ENCODE measurements at places on chromosomes 13 and 19. TPM values are rescaled to one million over a fixed set of nuclear protein-coding genes. Genes with fewer than 3 reads are reported as not detected.
A peak's percentile ranks its signal among the peaks of the same experiment; 100 is the strongest.

TJP3 gene
- 16.4 TPM for total RNA-seq

ZNF491 gene
- 1.00 TPM for total RNA-seq

GRCh38 chr19:55098716-55099556 is 18.5 kb downstream of the PPP1R12C start:
- DNase-seq = peak; percentile 50
- no peaks in the 10 kb centered on the region for H3K4me1 ChIP-seq
- H3K27me3 ChIP-seq = no peaks in the 10 kb centered on the region

POSTN gene
- 0.55 TPM for total RNA-seq

TTC9B gene
- not detected for total RNA-seq

DNA sequence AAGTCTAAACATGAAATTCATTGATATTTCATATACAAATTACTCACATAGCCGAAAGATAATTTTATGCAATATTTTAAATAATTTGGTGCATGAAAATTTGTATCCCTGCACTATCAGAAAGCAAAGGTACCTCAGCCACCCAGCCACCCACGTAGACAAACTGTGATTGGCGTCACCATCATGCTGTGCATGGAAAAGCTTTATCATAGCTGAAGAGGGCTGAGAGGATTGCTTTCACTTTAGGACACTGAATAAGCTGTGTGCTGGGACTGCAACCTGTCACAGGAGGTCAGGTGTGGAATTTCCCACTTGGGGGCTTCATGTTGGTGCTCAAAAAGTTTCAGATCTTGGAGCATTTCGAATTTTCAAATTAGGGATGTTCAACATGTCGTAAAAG is 96.3 kb downstream of the MYCBP2 start:
- H3K4me3 ChIP-seq = no peak overlapping the region
- no peak for DNase-seq
- H3K36me3 ChIP-seq = no peaks in the 10 kb centered on the region
- H3K27ac ChIP-seq = no peak overlapping the region
- no peaks in the 10 kb centered on the region for H3K4me1 ChIP-seq

- no peaks in the 10 kb centered on the region for H3K36me3 ChIP-seq
- no peaks in the 10 kb centered on the region for H3K4me1 ChIP-seq
- H3K27me3 ChIP-seq = no peaks in the 10 kb centered on the region
- no peak overlapping the region for H3K27ac ChIP-seq
- no peak for DNase-seq
- no peak overlapping the region for H3K4me3 ChIP-seq
Observed at GRCh38 chr13:51276636-51277035, 54.4 kb downstream of the FAM124A start.

DHRS12 gene
- total RNA-seq = 10.2 TPM

DNA sequence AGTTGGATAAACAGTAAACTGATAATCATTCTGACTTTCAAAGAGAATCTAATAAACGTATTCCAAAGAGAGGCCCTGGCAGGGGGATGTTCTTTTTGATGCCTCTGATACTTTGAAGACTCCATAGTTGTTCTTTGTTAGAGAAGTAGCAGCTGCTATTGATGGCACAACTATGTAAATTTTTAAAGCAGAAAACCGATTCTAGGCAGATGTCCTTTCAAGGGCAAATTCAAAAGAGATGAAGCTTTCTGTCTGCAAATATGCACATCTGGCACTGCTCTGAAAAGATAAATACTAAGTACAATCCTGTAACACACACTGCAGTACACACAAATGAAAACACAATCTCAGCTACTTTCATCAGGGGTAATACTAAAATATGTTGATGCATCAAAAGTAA is 250.1 kb downstream of the VWA8 start:
- H3K27me3 ChIP-seq = no peaks in the 10 kb centered on the region
- H3K4me3 ChIP-seq = no peak overlapping the region
- no peak for DNase-seq
- peaks cover 8% of the 10 kb centered on the region for H3K4me1 ChIP-seq

DNA sequence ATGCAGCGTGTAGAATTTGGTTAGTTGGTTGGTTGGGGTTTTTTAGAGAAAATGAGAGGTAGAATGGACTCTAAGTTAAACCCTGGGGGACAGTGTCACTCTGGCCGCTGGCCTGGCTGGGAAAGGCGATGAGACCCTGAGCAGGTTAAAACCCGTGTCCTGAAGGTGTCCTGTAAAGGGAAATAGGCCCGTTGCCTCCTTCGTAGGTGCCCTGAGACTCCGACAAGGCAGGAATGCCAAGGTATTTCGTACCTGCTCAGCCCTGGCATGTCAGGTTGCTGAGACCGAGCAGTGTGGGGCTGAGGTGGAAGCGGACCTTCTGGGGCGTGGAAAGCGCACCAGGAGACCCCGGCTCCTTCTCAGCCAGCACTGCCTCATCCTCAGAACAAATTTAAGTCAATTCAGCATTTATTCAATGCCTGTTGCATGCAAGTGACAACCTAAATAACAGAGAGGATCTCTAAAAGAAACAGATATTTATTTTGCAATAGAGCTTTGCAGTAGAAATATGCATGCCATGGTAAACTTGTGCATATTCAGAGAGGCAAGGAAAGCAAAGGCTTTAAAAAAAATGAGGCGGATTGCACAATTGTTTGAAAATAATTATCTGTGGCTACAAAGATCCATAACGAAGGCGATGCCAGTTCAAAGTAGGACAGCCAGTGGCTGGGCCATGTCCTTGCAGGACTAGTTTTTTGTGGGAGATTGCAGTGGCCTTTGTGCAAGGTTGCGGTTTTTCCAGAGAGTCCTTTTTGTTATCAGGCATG is 1.4 kb upstream of the RAB20 start:
- no peaks in the 10 kb centered on the region for H3K4me1 ChIP-seq
- peak overlapping the region; percentile 96 for H3K4me3 ChIP-seq
- DNase-seq = peak; percentile 74
- H3K36me3 ChIP-seq = no peaks in the 10 kb centered on the region
- peak overlapping the region; percentile 90 for H3K27ac ChIP-seq
- H3K27me3 ChIP-seq = no peaks in the 10 kb centered on the region

FLT1 gene
- total RNA-seq = 10.6 TPM

- H3K27me3 ChIP-seq = no peaks in the 10 kb centered on the region
- no peak overlapping the region for H3K27ac ChIP-seq
- DNase-seq = no peak
- no peaks in the 10 kb centered on the region for H3K36me3 ChIP-seq
- H3K4me1 ChIP-seq = no peaks in the 10 kb centered on the region
- H3K4me3 ChIP-seq = no peak overlapping the region
Observed at GRCh38 chr13:89375839-89376238, 1704.7 kb downstream of the SLITRK5 start.

DNA sequence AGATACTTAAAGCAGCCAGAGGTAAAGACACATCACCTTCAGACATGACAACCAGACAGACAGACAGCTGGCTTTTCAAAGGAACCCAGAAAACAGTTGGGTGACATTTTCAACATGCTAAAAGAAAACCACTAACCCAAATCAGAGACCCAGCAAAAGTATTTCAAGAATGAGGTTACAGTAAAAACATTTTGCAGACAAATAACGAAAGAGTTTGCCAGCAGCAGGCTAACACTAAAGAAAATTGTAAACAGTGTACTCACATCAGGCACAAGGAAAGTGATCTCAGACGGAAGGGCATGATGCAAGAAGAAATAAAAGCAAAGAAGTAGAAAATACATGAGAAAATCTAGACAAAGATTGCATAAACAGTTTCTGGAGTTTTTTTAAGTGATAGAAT is 46.4 kb downstream of the AP1M1 start:
- no peak overlapping the region for H3K27ac ChIP-seq
- H3K36me3 ChIP-seq = no peaks in the 10 kb centered on the region
- H3K27me3 ChIP-seq = no peaks in the 10 kb centered on the region

DNA sequence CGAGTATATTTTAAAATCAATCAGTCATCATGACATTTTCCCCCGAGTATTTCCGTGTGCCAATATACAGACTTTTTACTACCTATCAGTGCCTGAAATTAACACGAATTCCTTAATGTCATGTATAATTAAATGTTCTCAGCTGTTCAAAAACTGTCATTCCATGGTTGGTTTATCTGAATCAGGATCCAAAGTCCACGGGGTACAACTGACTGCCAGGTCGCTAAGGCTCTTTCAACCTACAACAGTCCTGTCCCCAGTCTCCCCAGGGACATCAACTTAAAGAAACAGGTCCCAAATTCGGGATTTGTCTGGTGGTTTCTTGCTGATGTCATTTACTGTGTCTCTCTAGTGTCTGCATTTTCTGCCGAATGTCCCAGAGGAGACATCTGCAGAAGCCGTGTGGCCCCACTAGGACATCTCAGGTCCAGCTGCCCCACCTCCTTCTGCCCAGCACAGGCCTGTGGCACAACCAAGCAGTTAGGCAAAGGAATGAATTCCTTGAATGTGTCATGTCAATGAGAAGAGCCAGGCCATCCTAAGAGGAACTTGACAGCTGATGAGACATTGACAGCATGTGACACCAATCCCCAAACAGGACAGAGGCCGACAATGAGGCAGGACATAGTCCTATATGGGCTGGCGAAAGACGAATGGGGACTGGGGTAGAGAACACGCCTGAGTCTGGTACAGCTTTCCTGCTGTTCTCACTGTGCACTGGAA is 109.5 kb downstream of the STK24 start:
- H3K27me3 ChIP-seq = no peaks in the 10 kb centered on the region
- H3K4me1 ChIP-seq = peaks cover 25% of the 10 kb centered on the region
- DNase-seq = no peak
- H3K4me3 ChIP-seq = no peak overlapping the region
- peaks cover 6% of the 10 kb centered on the region for H3K36me3 ChIP-seq

ZNF441 gene
- total RNA-seq = 4.4 TPM

CA11 gene
- 0.71 TPM for total RNA-seq

GPR108 gene
- 41.7 TPM for total RNA-seq

GRCh38 chr13:56924401-56924800 is 216.3 kb upstream of the PRR20A start:
- H3K4me1 ChIP-seq = no peaks in the 10 kb centered on the region
- H3K36me3 ChIP-seq = no peaks in the 10 kb centered on the region
- no peak overlapping the region for H3K4me3 ChIP-seq

DNA sequence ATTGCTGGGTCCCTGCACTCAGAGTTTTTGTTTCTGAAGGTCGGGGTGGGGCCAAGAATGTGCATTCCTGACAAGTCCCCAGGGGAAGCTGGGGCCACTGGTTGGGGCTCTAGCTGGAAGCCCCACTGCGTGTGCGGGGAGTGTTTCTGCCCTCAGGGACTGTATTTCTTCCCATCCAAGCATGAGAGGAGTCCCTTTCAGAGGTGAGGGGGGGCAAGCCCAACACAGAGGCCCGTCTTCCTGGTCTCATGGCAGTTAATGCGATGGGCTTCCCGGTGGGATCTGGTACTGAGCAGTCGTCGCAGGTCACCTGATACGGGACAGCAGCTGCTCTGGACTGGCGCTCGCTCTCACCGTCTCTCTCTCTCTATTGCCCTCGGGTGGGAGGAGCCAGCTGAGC is 50.4 kb downstream of the GPR12 start:
- H3K36me3 ChIP-seq = no peaks in the 10 kb centered on the region
- no peak overlapping the region for H3K4me3 ChIP-seq

DNA sequence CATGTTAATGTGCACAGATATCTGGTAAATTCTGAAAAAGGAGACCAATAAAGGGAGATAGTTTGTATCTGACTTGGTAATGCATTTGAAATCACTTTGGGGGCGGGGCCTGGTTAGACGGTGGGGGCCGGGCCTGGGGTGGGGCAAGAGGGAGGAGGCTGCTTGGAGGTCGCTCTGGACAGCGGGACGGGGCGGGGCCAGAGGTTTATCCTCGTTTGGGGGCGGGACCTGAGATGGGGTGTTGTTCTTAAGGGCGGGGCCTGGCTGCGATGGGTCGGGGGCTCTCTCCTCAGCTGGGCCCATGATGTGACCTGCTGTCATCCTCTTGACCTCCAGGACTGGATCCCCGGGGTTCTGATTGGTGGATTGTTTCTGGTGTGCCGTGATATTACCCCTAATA is 4.9 kb upstream of the ZNF808 start:
- H3K4me3 ChIP-seq = no peak overlapping the region
- H3K36me3 ChIP-seq = no peaks in the 10 kb centered on the region
- H3K4me1 ChIP-seq = no peaks in the 10 kb centered on the region
- no peak for DNase-seq

- no peaks in the 10 kb centered on the region for H3K27me3 ChIP-seq
- H3K27ac ChIP-seq = no peak overlapping the region
- H3K36me3 ChIP-seq = peaks cover 7% of the 10 kb centered on the region
- H3K4me1 ChIP-seq = no peaks in the 10 kb centered on the region
- no peak overlapping the region for H3K4me3 ChIP-seq
- no peak for DNase-seq
Observed at GRCh38 chr19:41299755-41300089, 10.2 kb upstream of the CCDC97 start.

PALM gene
- 7.8 TPM for total RNA-seq

HSD11B1L gene
- total RNA-seq = 10.3 TPM

Data from right lobe of liver (tissue), 6 donors.